DMS53 (cell line): ENCODE measurements at places on chromosomes 2 and 18.

DNA sequence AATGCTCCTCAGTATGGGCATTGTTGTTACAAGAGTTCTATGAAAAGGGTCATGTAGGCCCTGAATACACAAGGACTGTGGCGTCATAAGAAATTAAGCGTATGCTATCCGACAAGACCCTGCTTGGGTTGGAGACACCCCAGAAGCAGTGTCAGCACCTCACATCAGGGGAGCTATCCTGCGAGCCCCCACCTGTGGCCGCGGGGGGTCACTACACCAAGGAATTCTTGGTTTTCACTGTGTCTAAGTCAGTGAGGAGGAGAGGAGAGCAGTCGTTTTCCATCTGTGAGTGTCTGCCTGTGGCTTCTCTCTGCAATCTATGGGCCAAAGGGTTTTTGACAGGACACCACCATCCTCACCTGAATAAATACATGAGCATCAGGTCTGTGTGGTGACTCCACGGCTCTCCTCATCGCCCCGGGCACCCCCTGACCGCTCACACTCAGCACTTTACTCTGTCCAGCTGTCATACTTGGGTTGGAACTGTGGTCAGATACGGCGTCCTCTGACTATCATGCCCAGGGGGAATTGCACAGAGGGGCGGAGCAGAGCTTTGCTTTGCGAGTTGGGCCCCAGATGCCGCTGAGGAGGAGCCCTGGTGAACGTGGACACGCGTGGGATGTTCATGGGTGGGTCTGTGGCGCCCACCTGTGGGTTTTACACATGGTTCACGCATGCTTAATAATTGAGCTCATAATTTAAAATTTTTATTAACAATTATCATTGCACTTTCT, 235.5 kb downstream of the MYT1L start:
- DNase-seq: no peak

GRCh38 chr2:214379227-214379626, 31.6 kb upstream of the VWC2L start:
- DNase-seq: no peak

GRCh38 chr2:75135776-75136400, 63.4 kb downstream of the TACR1 start:
- no peak for DNase-seq

- DNase-seq: peak; percentile 97
These were observed at the start of gene SCN3A for GRCh38 chr2:165203689-165204559. Gene SCN3A (minus strand): TSS chr2:165204050. CDS start chr2:165176394, 27,656 bp downstream.

DNA sequence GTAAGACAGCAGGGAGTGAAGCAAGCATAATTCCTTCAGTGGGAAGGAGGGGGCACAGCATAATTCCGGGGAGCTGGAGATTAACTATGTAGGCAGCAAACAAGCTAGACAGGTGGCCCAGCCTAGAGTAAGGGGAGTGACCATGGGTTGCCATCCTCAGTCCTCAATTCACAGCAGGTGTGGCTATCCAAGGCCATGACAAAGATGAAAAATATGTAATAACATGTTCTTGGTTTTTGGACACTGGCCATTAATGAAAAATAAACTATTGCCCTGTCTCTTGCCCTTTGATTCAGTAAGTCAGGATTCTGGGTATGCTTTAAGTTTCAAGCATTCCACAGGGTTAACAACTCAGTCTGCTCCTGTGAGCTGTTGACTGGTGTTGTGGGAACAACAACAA, 65.0 kb downstream of the CYP1B1 start:
- DNase-seq: no peak

GRCh38 chr2:86621280-86621943, 2.3 kb downstream of the RNF103 start:
- DNase-seq: peak; percentile 43

GRCh38 chr2:210617732-210618330, 61.4 kb downstream of the CPS1 start:
- peak; percentile 68 for DNase-seq

DNA sequence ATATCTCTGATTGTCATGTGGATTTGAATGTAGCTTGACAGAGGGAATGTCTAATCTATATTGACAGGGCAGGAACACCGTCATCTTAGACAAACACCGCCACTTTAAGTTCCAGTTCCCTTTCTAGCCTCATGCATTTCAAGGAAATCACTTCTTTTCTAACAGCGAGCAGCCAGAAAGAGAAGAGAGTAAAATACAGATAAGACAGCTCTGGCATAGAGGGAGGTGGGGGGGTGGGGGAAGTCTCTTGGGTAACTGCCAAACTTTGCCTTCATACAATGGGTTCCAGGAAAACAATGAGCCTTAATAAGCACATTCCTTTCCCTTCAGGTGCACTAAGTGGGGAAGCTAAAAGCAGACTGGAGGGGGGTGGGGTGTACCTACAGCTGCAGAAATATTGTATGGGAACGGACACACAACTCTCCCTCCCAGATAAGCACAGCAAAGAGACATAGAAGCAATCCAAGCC, 37.2 kb downstream of the CASP10 start:
- no peak for DNase-seq

- DNase-seq: no peak
These were observed 13.1 kb upstream of the SMAD7 start for GRCh38 chr18:48963586-48964470.

DNA sequence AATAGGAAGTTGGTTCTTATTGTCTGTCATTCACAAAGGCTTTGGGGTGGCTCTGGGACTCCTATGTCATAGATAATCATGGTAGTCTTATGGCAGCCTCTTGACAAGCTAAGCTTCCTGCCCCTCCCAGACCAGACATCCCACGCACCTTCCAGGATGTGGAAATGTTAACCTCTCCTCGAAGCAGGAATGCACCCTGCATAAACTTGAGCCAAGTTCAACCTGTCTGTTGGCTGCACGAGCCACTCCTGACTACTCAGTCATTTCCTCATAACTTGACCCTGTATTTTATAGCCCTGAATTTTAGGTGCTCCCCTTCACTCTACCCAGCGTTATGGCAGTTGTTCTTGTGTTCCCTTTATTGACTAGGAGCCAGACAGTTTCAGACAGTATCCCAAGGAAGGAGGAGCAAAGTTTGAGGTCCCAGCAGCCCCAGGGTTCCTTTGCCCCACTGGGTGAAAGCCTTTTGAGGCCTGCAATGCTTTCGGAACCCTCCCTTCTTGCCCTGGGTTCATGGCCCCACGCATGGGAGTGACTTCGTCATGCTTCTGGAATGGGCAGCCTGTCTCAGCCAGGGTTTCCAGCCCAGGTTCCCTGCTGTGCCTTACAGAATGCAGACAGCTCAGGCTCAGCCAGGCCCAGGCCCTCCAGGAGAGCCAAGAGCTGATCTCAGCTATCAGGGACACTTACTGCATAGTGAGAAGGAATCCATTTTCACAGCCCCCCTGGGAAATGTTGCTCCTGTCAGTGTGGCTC, 15.6 kb upstream of the INO80C start:
- DNase-seq: no peak

- no peak for DNase-seq
These were observed 472.4 kb upstream of the SPHKAP start for GRCh38 chr2:228653884-228654283.

DNA sequence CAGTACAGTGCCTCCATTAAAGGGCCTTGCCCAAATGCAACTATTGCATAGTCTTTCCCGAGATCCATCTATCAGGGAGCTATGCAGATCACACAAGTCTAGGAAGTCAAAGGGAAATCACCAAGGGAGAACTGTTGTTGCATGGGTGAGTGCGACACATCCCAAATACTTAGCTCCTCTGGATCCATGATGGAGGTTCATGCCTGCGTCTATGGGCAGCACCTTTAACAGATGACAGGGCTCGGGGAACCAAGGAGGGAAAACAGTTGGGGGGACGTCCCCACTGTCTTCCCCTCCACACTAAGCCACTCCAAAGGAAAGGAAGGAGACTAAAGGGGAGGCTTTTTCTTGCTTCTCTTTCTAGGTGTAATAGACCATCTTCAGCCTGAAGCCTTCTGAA, 552.8 kb upstream of the PKDCC start:
- DNase-seq: peak; percentile 44

GRCh38 chr2:235463893-235464292, 29.9 kb upstream of the AGAP1 start:
- no peak for DNase-seq

DNA sequence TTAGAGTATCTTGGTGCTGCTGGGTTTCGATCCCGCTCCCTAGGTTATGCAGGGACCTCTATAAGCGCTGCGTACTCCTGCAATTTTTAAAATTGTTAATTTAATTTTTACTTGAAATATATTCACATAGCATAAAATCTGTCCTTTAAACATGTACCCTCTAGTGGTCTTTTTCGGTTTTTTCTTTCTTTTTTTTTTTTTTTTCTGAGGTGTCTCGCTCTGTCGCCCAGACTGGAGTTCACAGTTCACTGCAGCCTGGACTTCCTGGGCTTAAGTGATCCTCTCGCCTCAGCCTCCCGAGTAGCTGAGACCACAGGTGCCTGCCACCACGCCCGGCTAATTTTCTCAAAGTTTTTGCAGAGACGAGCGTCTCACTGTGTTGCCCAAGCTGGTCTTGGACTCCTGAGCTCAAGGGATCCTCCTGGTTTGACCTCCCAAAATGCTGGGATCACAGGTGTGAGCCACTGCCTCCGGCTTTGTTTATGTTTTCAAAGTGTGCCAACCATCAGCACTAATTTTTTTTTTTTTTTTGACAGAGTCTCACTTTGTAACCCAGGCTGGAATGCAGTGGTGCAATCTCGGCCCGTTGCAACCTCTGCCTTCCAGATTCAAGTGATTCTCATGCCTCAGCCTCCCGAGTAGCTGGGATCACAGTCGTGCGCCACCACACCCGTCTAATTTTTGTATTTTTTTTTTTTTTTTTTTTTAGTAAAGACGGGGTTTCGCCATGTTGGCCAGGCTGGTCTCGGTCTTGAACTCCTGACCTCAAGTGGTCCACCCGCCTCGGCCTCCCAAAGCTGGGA, 585 bp upstream of the MOB1A start:
- no peak for DNase-seq

DNA sequence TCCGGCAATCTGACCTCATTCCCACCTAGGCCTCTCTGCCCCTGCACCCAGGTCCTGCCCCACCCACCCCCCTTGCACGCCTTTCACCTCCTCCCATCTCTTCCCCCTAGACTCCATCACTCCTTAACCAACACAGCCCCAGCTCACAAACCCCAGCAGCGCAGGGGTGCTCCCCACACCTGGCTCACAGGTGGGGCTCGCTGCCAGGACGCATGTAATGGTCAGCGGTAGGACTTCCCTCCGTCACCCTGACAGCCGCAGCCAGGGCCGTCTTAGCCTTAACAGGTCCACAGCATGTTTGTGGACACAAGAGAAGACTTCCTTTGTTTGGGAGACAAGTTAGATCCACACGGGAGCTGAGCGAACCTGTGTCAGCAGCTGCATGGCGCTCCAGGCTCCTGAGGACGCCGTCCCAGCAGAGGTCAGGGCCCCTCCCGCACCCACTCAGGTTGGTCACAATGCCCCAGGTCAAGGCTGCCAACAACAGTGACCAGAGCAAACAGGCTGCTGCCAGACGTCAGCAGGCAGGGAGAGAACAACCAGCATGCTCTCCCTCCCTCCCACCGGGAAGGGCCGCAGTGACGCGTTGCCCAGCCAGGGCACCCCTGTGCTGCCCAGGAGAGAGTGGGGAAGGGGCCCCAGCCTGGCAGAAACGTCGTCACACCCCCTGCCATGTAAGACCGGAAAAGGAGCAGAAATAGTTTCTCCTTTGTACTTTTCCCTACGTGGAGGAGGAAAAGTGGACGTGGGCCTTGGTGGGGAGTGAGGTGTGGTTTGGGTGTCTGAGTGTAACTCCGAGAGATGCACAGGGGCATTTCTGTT, 68.0 kb downstream of the PXDN start:
- DNase-seq: no peak

GRCh38 chr2:232363784-232364615, 14.6 kb upstream of the ALPP start:
- DNase-seq: no peak

DNA sequence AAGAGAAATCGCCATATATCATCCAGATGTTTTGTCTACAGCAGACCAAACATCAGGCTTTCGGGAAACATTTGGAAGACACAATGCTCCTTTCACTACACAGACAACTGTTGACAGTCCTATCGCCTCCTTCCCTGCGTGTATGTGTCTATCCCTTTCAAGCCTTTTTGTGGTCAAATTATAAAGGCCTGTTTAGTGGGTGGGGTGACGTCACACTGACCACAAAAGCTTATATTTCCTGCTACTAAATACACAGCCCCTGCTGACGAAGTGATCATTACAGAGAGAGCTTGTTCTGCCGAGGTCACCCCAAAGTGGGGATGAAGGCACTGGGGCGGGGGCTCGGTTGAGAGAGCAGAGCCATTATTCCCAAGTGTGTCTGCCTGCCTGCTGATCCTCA, 302.7 kb upstream of the TNP1 start:
- peak; percentile 72 for DNase-seq

DNA sequence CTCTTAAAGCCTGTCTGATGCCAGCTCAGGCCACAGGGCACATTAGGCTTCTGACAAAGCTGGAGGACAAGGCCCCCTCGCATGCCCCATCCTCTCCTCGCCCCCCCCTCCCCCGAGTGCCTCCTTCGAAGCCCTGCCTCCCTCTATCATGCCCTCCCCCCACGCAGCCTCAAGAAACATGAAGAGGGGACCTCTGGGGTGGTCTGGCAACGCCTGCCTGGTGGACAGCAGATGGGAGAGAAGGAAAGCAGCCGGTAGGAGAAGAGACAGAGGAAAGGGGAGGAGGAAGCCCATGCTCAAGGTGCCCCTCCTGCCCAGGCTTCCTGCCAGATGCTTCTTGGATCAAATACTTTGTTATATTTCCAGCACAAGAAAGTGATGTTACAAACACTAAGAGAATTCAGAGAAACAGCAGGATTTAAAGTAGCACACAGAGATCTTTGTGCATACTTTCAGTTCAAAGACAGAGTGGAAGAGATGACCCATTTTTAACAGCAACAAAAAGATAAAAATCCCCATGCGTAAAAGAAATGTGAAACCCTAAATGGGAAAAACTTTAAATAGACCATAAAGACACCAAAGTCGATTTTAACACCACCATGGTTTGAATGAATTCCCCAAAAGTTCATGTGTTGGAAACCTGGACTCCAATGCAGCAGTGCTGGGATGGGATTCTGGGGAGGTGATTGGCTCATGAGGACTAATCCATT, 19.0 kb downstream of the BOK start:
- no peak for DNase-seq

GRCh38 chr18:59059140-59059539, 80.5 kb upstream of the SEC11C start:
- DNase-seq: no peak

GRCh38 chr18:36680042-36680441, 148.8 kb downstream of the TPGS2 start:
- no peak for DNase-seq

DNA sequence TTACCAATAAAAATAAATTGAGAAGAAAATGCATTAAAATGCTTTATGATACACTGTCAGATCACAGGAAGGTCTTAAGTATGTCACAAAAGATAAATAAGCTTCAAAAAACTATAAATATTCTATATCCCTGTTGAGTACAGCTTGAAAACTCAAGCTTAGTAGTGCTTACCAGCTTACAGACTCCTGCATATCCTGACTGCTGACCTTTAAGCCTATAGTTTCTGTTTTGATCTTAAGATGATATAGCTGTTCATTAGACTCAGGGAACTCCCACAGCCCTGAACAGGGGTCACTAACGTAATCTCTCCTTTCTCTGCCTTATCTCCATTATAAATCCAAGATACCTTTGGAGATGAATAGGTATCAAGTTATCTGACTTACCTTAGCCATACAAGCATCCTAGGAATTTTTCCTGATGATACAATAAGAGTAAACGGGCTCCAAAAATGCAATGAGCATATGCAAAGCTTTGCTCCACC, 93.7 kb upstream of the RBBP8 start:
- no peak for DNase-seq
